ENCODE measurements at places on chromosomes 13 and 19.

GRCh38 chr13:49214917-49215376 lies 5.2 kb upstream of the MLNR start:
- no peak for DNase-seq

DNA sequence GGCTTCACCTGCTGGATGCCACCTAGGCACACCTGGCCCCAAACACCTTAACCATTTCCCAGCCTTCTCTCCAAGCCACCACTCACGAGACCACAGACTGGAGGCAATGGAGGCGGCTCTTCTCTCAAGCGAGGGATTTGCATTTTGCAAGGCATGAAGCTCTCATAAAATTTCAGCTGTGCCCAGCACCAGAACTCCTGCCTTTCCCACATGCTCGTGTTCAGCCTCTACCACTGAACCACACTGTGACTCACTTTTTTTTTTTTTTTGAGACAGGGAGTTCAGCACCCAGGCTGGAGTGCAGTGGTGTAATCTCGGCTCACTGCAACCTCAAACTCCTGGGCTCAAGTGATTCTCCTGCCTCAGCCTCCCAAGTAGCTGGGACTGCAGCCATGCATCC lies 10.6 kb downstream of the NANOS3 start:
- no peak for DNase-seq

DNA sequence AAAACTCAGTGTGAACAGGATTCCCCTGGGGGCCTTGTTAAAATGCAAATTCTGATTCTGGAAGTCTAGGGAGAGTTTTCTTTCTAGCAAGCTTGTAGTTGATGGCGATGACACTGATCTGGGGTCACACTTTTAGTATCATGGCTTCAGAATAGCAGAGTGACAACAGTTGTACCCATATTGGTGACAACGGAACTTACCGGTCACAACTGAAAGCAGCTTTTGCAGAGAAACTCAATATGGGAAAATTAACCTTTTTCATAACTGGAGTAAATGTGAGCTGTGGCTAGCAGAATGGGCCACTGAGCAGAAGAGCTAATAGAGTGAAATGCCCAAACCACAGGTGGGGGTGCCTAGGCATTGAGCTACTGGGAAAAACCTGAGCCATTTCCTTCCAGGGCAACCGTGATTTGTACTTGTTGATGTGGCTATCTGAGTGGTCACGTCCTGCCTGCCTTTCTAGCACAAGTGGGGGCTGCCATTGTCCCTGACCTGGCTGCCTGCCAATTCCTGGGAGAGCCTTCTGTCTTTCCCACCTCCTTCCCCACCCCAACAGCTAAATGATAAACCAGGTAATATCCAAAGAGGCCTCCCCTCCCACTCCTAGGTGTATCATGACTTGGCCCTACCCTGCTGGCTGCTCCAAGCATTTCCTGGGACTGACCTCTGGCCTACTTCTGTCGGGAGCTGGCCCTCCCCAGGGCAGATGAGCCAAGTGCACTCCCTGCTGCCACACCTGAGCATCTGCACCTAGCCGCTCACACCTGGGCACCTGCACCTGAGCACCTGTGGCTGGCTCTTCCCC lies 1.7 kb upstream of the SLC10A2 start:
- no peak for DNase-seq

DNA sequence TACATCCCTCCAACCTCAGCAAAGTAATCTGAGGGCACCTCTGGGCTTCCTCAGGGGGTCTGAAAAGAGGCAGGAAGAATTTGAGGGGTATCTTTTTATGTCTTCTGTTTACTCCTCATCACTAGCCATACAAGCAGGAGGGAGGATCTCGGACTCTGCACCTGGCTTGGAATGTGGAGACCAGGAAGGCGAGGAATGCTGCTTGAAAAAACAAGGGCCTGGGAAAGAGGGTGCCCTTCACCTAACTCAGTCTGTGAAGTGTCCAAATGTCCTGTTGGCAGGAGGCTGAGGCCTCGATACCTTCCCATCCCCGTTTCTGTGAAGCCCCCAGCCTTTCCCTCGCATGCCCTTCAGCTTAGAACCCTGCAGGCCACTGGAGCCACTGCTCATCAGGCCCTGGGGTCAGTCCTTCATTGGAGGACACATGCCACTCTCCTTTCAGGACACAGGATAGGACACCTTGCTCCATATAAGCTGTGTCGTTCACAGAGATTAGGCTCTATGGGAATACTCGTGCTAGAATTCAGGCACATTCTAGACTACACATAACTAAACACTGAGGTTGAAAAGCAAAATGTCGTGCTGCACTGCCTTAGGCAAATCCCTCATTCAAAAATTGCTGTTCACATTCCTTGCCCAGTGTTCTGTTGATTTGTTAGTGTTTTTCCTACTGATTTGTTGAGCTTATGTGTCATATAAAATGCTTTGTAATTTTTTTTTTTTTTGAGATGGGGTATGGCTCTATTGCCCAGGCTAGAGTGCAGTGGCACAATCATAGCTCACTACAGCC lies 49.7 kb downstream of the ESD start:
- no peak for DNase-seq

DNA sequence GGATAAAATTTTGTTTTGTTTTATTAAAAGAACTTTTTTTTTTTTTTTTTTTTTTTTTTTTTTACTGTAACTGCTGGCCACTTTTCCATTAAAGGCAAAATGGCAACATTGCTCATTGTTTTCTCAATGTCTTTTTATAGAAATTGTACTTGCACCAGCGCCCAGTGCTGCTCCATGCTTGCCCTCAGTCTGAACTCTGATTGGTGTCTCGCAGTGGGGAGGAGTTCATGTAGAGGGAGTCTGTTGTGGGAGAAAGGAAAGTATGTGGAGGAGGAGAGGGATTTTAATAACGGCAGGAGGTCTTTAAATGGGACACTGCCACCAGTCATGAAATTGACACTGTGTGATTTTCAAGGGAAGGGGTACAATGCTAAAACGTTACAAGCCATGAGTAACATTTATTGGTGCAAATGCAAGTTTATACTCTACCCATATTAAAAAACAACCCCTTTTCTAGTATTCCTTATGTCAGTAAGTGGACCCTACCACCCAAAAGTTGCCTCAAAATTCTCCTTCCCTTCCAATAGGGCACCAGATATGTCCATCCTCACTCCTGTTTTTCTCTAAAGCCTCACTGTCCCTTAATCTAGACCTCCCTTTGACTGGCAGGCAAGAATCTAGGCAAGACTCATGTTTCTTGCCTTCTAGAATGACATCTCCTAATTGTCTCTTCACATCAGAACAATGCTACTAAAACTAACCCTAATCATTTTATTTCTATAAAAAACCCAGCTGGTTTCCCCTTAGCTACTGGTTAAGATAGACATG lies 3.2 kb downstream of the RASL11A start:
- no peak for DNase-seq

DNA sequence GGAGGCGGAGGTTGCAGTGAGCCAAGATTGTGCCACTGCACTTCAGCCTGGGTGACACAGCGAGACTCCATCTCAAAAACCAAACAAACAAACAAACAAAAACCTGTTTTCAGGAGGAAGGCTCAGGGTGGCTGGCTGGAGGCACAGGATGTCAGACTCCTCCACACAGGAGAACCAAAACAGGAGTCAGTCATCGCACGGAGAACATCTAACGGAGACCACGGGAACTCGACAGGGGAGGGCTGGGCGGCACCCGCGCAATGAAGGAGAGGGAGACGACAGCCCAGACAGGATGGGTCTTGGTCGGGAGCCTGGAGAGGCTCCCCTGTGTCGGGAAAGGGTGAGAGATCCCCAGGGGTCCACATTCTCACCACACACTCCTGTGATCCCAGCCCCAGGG lies 20.8 kb upstream of the SLC7A9 start:
- DNase-seq: no peak

- no peak for DNase-seq
These were observed 699 bp downstream of the PTOV1 start for GRCh38 chr19:49851456-49852259.

All from activated T-cell treated with anti-CD3 and anti-CD28 coated beads for 4 hours (primary cell).